ENCODE measurements at places on chromosomes 3 and 15. TPM values are rescaled to one million over a fixed set of nuclear protein-coding genes. Genes with fewer than 3 reads are reported as not detected.

DNA sequence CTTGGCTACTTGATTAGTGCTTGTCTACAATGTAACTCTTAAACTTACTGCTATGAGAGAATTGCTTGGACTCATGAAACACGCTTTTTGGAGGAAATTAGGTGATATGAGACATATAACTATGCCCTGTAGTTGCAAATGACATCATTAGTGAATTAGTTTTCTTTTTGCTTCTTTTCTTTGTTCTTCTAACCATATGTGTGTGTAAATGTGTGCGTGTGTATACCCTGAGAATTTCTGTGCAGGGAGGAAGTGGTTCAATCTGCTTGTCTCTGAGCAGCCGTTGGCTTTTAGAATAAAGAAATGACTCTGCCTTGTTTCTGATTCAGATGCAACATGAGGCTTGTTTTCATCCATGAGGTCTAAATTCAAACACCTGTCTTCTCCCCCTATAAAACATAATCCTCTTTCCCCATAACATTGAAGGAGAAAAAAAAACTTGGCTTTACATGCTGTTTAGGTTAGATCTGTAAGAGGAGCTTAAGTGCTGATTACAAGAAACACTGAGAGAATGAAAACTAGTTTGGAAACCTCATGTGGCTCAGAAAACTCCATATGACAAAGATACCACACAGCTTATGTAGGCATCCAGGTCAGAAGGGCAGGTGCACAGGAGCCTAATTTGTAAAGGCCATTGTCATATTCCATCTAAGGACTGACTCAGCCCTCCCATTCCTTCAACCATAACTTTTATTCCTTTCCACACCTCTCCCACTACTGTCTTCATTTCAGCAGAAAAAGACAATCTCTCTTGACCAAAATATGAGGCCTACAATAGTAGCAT is 30.5 kb upstream of the BLM start:
- DNase-seq = no peak

GRCh38 chr3:14925729-14926591 is 21.4 kb upstream of the NR2C2 start:
- peak; percentile 68 for DNase-seq

The CACNA2D3 gene
- 0.14 TPM for total RNA-seq

The SLCO3A1 gene
- 4.6 TPM for total RNA-seq

GRCh38 chr3:196518966-196519717 is 4.0 kb upstream of the SMCO1 start:
- peak; percentile 76 for DNase-seq

DNA sequence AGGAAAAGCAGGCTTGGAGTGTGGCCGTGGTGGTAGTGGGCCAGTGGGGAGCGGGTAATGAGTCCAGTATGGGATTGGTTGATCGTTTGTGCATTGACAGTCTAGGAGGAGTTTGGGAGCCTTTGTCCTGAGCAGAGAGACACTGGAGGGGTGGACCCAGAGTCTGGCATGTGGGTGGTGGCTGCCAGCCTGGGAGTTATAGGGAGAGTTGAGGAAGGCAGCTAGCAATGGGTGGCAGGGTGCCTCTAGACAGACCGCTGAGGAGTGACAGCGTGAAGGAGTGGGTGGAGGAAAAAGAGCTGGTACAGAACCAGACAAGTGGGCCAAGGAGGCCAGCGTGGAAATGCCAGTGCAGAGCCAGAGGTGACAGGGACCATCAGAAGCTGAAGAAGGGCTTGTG is 1.9 kb upstream of the CCK start:
- DNase-seq = no peak

GRCh38 chr15:66131200-66131599 is 122.3 kb downstream of the MEGF11 start:
- no peak for DNase-seq

GRCh38 chr3:180011927-180012326 is 24.8 kb downstream of the PEX5L start:
- DNase-seq = no peak

- DNase-seq = no peak
Observed at GRCh38 chr15:32861174-32861573, 143.4 kb downstream of the GREM1 start.

GRCh38 chr3:105963161-105963560 is 94.3 kb upstream of the CBLB start:
- DNase-seq = no peak

The OSTN gene
- not detected for total RNA-seq

DNA sequence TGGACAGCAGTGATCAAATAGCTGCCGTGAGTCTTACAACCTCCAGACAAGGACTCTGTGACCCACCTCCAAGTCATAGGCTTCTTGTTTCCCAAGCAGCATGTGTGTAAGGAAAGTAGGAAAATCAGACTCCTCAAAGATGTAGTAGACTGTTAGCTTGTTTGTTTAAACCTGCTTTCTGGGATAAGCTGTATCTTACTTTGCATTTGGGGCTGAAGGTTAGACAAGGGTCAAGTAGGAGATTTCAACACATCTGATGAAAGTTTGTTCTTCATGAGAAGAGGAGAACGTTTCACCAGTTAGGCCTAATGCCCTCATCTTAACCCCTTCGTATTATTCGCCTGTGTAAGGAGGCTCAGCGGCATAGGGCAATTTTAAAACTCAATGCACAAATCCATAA is 756.4 kb upstream of the NR2F2 start:
- no peak for DNase-seq

DNA sequence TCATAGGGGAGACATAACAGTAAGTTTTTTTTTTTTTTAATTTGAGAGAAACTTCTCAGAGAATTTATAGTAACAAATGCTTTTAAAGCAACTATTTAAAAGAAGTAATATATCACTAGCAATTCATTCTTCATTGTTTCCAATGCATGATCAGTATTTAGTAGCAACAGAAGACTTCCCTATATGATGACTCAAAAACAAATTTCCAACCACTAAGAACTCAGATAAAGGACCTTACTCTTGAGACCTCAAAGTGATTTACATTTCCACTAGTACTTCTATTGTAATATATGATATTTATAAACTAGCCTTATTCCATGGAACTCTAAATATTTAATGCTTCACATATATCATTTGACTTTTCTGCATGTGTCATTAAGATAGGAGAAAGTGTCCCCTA is 356.3 kb downstream of the ZBTB20 start:
- DNase-seq = no peak

DNA sequence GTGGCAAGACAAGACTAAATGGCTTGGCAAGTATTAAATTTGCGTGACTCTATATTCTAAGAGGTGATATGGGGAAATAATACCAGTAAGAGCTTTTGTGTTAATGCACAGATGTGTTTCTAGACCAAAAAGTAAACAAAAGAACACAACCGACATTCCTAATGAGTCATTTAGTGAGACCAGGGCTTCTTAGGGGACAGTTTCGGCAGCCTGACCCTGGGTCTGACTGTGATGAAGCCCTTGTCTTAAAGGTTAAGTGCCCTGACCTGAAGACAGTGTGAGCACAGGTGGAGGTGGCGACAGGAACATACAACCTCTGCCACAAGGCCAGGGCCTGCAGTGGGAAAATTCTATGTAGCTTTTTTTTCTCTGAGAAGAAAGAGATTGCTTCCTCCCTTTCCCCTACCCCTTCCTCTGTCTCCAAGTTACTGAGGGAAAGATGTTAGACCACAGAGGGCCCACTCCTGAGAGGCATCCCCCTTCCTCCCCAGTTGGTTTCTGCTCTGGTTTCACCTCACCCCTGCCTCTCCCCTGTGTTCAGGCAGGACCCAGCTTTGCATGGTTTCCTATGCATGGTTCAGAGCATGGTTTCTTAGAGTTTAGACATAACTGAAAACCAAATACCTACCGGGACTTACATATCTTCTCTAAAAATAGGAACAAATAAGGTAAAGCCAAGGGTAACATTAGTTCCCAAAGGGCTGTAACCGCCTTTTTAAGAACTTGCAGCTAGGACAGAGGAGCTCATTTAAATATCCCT is 24.8 kb upstream of the CMTM7 start:
- peak; percentile 41 for DNase-seq

The PLA2G4E gene
- total RNA-seq = 0.07 TPM

GRCh38 chr3:177914224-177914623 is 622.0 kb upstream of the KCNMB2 start:
- DNase-seq = no peak

- no peak for DNase-seq
Observed at GRCh38 chr3:108389372-108389771, 93.0 kb downstream of the HHLA2 start.

DNA sequence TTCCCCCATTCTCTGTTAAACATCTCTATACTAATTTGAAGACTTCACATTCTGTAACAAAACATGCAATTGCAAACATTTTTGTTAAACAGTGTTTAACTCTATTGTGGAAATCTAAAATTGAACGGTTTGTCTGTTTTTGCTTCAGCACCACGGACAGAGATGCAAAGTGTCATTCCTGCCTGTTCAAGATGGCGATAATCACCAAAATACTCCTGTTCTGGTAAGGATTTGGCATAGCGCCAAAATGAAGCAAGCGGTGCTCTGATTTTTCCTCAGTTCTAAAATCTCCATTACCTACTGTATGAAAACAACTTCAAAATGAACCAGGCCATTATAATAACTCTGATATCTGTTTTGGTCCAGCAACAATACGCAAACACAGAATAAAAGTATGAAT is 129.7 kb upstream of the TUSC7 start:
- no peak for DNase-seq

GRCh38 chr3:175620532-175620931 is 761.4 kb downstream of the NAALADL2 start:
- no peak for DNase-seq

DNA sequence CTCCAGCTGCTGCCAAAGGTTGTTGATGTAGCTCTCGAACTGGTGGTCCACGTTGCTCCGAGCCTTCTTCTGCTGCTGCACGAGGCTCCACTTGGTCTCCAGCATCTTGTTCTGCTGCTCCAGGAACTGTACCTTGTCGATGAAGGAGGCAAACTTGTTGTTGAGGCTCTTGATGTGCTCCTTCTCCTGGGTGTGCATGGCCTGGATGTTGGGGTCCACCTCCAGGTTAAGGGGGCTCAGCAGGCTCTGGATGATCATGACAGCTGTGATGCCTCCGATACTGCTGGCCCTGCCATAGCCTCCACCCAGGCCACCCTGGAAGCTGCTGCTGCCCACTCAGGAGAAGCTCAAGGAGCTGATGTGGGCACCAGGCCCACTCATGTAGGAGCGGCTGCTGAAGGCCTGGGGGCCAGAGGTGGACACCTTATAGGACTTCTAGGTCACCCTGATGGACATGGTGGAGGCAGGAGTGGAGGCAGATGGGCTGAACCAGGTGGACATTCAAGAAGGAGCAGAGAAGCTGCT is 14.9 kb upstream of the PSTPIP1 start:
- no peak for DNase-seq

The ZNF502 gene
- total RNA-seq = 0.37 TPM

The WDR53 gene
- 25.1 TPM for total RNA-seq

The ANKRD63 gene
- not detected for total RNA-seq

DNA sequence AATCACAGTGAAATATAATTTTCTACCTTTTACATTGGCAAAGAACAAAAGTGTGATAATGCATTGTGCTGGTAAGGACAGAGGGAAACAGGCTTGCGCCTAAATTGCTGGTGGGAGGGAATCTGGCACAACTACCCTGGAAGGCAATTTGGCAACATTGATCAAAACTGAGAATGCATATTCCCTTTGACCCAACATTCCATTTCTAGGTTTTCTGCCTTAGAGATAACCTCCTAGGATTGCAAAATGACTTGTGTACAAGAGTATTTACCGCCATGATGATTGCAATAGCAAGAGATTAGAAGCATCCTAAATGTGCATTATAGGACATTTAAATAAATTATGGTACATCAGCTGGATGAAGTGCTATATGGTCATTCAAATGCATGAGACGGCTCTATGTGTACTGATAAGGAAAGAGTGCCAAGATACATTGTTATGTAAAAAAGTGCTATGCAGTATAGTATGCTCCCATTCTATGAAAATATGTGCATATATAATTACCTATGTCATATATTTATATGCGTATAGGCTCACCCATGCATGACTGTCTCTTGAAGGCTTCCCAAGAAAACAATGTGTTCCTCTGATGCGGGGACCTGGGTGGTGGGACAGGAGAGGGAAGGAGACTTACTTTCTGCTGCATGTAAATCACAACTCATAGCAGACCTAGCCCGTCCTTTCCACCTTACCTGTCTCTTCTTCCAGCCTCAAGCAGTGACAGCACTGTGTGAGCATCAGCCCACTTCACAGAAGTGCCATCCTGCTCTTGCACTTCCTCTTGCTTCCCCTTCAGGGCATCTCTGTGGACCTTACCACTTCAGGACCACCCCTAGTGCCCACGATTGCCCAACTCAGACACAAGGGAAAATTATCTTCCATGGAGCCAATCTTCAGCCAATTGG is 249.9 kb upstream of the TLE3 start:
- no peak for DNase-seq

- no peak for DNase-seq
Observed at GRCh38 chr3:123658118-123658851, 73.4 kb upstream of the HACD2 start.

DNA sequence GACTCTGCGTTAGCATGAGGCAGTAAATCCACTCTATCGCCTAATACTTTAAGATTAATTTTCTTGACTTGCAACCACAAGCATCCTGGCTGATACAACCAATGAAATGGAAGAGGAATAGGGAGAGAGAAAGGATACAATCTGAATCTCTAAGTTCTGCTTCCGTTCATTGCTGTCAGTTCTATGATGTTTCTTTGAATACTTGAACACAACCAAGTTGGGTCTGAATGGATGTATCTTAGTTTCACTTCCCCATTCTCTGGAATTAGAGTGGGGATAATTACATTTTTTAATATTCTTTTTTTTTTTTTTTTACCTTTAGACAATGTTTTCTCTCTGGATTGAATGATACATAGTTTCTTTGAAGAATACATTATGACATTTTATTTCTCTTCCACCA is 22.9 kb downstream of the PDE8A start:
- no peak for DNase-seq

DNA sequence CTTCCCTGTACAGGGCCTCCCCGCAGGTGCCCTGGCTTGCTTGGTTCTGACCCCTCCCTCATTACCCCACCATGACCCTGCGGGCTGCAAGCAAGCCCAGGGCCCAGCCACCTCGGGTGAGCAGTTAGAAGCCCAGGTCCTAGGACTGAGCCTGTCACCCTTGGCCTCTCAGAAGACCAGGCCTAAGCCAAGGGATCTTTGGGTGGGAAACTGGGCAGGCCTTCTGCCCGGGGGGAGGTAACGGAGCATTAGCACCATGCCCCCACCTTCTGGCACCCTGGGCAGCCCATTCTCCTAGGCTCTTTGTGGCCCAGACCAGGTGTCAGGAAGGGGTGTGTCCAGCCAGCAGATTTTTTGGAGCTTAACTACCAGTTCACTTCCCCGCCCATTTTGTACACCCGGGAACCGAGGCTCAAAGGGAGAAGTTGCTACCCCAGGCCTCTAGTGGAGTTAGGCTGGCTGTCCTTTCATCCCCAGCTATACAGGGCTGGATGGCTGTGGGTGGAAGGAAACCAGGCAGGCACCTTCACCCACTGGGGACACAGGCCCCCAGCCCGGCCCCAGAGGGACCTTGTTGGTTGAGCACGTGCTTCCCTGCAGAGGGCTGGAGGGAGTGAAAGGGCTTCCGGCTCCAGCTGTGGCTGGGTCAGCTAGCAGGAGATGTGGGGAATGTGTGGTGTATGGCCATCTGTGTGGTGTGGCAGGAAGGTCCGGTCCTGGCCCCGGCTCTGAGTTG is 1.4 kb downstream of the CSK start:
- peak; percentile 46 for DNase-seq

The PTPRG gene
- 34.6 TPM for total RNA-seq

The SPESP1 gene
- total RNA-seq = not detected

The CD96 gene
- 0.07 TPM for total RNA-seq

Measured in HT1080 (cell line).